ENCODE measurements at places on chromosomes 5 and 9.

DNA sequence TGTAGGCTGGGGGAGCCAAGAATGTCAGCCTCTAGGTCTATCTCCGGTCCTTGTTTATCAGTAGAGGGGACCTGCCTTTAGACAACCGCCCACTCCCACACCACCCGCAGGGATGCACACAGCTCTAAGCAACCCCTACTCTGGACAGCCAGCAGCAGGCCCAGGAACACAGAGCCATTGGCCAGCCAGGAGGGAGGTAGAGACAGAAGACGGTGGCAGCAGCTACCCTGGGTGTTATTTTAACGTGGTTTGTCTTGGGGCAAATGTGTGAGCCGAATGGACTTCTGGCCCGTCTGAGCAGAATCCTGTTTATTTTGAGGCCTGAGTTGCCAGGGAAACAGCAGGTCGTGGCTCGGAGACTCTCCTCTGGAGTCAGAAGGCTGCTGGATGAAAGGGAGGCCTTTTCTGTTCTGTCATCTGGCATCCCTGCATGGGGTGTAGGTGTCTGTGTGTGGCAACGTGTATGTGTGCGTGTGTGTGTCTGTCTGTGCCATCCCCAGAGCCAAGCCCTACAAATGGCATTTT, 382 bp upstream of the FGF1 start:
- peaks cover 30% of the 10 kb centered on the region for H3K27me3 ChIP-seq
- H3K4me1 ChIP-seq = no peaks in the 10 kb centered on the region
- H3K27ac ChIP-seq = no peak overlapping the region
- H3K36me3 ChIP-seq = no peaks in the 10 kb centered on the region

GRCh38 chr5:37814699-37815098, 25.1 kb downstream of the GDNF start:
- no peak for DNase-seq
- peaks cover 17% of the 10 kb centered on the region for H3K27me3 ChIP-seq
- no peak overlapping the region for H3K4me3 ChIP-seq
- no peaks in the 10 kb centered on the region for H3K4me1 ChIP-seq

GRCh38 chr9:134059661-134060395, 8.0 kb downstream of the BRD3 start:
- no peaks in the 10 kb centered on the region for H3K27me3 ChIP-seq
- DNase-seq = no peak
- H3K4me3 ChIP-seq = no peak overlapping the region
- peaks cover 6% of the 10 kb centered on the region for H3K36me3 ChIP-seq

DNA sequence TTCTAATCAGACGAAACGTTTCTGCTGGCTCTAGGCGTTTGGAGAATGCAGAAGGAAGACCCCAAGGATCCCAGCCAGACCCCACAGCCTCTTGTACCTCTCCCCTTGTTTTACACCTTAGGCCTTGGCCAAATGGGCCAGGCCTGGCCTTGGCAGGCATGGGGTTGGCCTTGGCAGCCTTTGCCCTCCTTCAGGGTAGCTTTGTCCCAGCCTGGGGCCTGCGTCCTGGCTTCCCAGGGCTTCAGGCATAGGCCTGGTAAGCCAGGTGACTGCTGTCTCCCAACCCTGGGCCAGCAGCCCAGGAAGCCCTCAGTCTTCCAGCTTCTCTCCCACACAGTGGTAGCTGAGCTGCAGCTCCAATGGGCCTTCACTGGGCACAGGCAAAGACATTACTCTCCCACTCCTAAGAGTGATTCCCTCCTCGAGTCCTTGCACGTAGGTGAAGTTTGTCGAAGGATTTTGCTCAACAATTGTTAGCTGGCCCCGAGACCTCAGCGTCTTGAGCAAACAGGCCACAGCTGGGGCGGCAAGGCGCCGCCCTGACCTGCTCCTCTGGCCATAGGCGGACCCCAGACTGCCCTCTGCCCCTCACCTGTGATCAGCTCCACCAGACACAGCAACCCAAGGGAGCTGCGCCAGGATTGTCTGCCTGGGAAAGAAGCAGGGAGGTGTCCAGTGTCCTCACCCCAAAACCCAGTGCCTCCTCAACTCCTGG, 1.1 kb upstream of the PITX1 start:
- no peaks in the 10 kb centered on the region for H3K36me3 ChIP-seq
- H3K4me3 ChIP-seq = peak overlapping the region; percentile 73
- DNase-seq = no peak
- H3K27me3 ChIP-seq = peaks cover 68% of the 10 kb centered on the region

- no peak overlapping the region for H3K4me3 ChIP-seq
- no peak for DNase-seq
- peaks cover 20% of the 10 kb centered on the region for H3K36me3 ChIP-seq
- no peaks in the 10 kb centered on the region for H3K4me1 ChIP-seq
- no peaks in the 10 kb centered on the region for H3K27me3 ChIP-seq
Observed at GRCh38 chr9:97440160-97440559, 28.3 kb downstream of the TDRD7 start.

DNA sequence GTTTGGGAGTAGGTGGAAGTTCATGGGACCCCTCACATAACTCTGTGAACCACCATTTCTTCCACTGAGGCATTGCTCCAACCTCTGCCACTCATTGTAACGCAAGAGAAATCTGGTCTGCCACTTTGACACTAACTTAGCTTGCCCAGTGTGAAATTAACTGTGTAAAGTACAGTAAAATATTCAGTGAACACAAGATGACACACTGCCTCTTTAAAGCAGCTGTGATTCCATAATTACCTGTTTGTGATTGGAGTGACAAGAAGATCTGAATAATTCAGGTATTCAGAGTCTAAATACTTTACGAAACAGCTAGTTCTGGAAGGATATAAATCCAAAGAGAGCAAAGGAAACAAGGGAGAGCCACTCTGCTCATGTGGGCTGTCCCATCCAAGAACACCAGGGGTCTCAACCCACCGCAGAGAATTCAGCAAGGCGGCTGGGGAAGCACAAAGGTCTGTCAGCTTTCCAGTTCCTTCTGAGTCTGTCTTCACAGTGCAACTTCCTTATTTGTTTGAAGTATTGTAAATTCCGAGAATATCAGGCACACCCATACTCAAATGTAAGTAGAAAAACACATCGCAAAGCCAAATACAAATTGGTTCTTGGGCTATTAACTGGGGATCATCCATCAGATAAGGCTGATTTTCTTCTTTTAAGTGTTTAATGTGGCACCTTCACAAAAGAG, 86.9 kb downstream of the GNAQ start:
- no peak overlapping the region for H3K27ac ChIP-seq
- H3K27me3 ChIP-seq = no peaks in the 10 kb centered on the region
- peaks cover 6% of the 10 kb centered on the region for H3K4me1 ChIP-seq
- DNase-seq = no peak
- H3K4me3 ChIP-seq = no peak overlapping the region

DNA sequence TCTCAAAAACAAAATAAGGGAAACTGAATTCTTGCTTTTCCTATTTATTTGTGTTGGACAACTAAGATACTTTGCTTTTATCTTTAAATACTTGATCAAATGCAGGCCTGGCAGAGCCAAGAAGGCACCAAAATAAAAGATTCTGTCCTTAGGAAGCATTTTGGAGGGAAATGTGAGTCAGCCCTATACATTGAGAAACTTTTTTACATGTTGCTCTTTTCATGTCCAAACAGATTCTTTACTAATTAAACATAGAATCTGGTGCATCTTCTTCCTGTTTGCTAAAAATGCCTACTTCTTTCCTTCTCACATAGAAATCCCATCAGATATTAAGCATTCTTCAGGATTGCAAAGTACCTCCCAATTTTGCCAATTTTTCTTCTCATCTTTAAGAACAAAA, 1160.4 kb downstream of the EFNA5 start:
- DNase-seq = no peak
- no peak overlapping the region for H3K27ac ChIP-seq
- no peak overlapping the region for H3K4me3 ChIP-seq
- H3K27me3 ChIP-seq = no peaks in the 10 kb centered on the region
- H3K36me3 ChIP-seq = no peaks in the 10 kb centered on the region
- no peaks in the 10 kb centered on the region for H3K4me1 ChIP-seq

- peak overlapping the region; percentile 65 for H3K27ac ChIP-seq
- H3K4me1 ChIP-seq = peaks cover 55% of the 10 kb centered on the region
- H3K27me3 ChIP-seq = no peaks in the 10 kb centered on the region
- H3K4me3 ChIP-seq = no peak overlapping the region
- no peak for DNase-seq
Observed at GRCh38 chr5:76389513-76390154, 13.5 kb upstream of the IQGAP2 start.

GRCh38 chr9:137168573-137168903, 1.3 kb downstream of the LRRC26 start:
- H3K4me3 ChIP-seq = peak overlapping the region; percentile 51
- no peak overlapping the region for H3K27ac ChIP-seq
- peaks cover 63% of the 10 kb centered on the region for H3K27me3 ChIP-seq
- no peak for DNase-seq
- H3K36me3 ChIP-seq = peaks cover under 1% of the 10 kb centered on the region

GRCh38 chr9:91006046-91006445, 204.4 kb downstream of the SYK start:
- no peak for DNase-seq
- H3K36me3 ChIP-seq = no peaks in the 10 kb centered on the region
- H3K27ac ChIP-seq = no peak overlapping the region
- no peaks in the 10 kb centered on the region for H3K27me3 ChIP-seq
- no peaks in the 10 kb centered on the region for H3K4me1 ChIP-seq
- no peak overlapping the region for H3K4me3 ChIP-seq

DNA sequence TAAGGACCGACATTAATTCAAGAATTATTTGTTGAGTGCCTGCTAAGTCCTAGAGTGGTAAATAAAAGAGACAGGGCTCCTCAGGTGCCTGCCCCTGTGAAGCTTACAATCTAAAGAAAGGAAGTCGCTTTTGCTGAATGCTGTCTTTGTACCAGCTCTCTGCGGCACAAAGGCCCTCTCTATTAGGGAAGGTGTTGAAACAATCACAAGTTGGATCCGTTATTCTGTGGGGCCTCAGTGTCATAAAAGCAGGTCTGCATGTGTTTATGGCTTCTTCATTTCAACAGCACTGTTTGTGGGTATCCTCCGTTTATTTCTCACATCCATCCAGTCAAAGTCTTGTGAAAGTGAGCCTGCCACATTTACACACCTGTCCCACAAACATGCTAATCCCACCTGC, 7.0 kb upstream of the MVB12B start:
- H3K36me3 ChIP-seq = peaks cover 2% of the 10 kb centered on the region
- no peaks in the 10 kb centered on the region for H3K4me1 ChIP-seq
- no peak overlapping the region for H3K4me3 ChIP-seq
- DNase-seq = no peak

DNA sequence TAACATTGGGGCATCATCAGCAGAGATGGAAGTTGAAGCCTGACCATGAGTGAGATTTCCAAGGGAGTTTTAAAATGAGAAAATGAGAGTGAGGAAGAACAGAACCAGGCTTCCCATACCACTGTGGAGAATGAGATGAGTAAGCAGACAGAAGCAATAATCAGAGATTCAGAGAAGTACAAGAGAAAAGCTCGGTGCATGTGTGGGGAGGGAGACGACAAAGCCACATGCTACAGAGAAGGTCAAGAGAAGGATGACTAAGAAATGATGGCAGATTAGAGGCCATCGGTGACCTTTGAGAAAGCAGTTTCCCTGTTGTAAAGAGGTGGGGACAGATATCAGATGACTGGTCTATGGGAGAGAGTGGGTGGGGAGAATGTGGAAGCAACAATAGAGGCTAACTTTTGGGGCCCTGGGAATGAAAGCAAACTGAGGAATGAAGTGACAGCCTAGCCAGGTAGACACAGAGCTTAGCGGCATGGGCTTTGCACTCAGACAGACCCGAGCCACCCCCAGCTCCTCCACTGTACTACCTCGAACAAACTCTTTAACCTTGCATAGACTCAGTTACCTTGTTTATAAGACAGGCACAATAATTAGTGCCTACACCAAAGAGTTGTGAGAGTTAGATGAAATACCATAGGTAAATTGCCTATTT, 207.7 kb downstream of the PIK3R1 start:
- no peak overlapping the region for H3K4me3 ChIP-seq
- no peaks in the 10 kb centered on the region for H3K27me3 ChIP-seq
- no peak for DNase-seq
- H3K36me3 ChIP-seq = no peaks in the 10 kb centered on the region

- peaks cover 6% of the 10 kb centered on the region for H3K4me1 ChIP-seq
- peaks cover 92% of the 10 kb centered on the region for H3K27me3 ChIP-seq
- H3K36me3 ChIP-seq = peaks cover 3% of the 10 kb centered on the region
- no peak for DNase-seq
- H3K27ac ChIP-seq = no peak overlapping the region
Observed at GRCh38 chr9:34580358-34580757, 9.2 kb downstream of the CNTFR start.

GRCh38 chr5:179379321-179379890, 34.1 kb upstream of the ADAMTS2 start:
- no peak overlapping the region for H3K4me3 ChIP-seq
- no peaks in the 10 kb centered on the region for H3K36me3 ChIP-seq
- no peak for DNase-seq
- H3K4me1 ChIP-seq = no peaks in the 10 kb centered on the region
- no peaks in the 10 kb centered on the region for H3K27me3 ChIP-seq

DNA sequence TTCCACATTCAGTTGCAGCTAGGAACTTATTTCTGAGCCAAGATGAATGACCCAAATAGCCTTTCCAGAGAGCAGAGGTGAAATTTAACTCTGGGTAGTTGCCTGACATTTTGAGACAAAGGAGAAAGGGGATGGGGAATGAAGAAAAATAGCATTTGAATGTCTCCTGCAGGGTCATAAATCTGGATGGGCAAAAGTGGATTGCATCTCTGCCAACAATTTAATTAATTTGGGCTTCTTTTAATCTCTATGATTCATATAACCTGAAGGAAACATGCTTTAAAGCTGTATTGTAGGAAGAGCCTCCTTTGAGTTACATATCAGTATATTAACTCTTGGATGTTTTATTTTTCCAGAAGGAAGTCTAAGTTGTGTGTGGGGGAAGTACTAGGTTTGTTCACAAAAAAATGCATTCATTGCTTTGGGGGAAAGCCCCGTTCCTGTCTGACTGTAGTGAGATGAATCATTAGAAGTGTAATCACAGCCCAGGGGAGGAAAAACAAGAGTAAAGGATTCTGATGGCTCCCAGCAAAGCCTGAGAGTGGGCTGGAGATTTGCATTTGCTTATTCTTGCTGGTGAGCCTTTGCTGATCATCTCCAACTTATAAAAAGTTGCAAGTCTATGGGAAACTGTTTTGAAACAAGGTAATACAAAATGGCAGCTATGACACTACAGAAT, 133.0 kb upstream of the IQGAP2 start:
- H3K36me3 ChIP-seq = peaks cover 2% of the 10 kb centered on the region
- H3K27me3 ChIP-seq = peaks cover 9% of the 10 kb centered on the region
- no peak overlapping the region for H3K4me3 ChIP-seq
- H3K4me1 ChIP-seq = peaks cover 10% of the 10 kb centered on the region
- H3K27ac ChIP-seq = peak overlapping the region; percentile 24
- DNase-seq = no peak

DNA sequence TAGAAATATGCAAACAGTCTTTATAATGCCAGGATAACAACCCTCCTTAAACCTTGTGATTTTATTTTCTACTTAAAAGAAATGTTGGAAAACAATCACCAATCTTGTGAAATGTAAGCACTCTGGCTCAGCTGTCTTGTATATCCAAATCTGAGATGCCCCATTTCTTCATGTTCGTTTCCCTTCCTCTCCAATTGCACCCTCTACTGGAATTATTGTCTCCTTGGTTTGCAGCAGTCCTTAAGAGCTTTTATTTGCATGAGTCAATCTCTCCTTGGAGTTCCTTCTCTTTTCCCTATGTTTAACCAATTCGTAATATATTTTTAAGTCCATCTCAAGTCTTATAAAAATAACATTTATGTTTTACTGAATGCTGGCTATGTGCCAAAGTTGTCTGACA, 362.0 kb upstream of the CDH10 start:
- H3K4me1 ChIP-seq = no peaks in the 10 kb centered on the region
- no peaks in the 10 kb centered on the region for H3K36me3 ChIP-seq
- DNase-seq = no peak
- H3K4me3 ChIP-seq = no peak overlapping the region

- H3K27me3 ChIP-seq = no peaks in the 10 kb centered on the region
- no peak for DNase-seq
- H3K36me3 ChIP-seq = no peaks in the 10 kb centered on the region
Observed at GRCh38 chr9:24901319-24901718, 355.6 kb upstream of the IZUMO3 start.

All from effector memory CD8-positive, alpha-beta T cell (primary cell).